ENCODE measurements at places on chromosomes 6 and 20.

GRCh38 chr6:100721256-100721655 is 159.9 kb downstream of the ASCC3 start:
- no peak for DNase-seq

DNA sequence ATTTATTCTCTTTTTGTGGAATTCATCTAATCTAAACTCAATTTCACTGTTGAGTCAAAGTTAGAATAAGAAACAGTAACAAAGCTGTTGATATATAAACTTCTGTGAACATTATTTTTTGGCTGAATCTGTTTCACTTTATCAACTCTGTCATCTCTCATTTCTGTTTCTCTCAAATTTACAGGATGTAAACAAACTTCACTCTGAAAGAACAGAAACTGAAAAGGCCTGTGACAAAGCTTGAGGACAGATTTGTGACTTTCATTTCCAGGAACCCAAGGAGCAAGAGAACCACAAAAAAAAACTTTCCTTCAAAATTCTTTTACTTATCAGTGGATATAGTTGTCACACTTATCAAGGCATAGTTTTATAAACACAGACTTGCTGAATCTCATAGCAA is 447.9 kb upstream of the OPRM1 start:
- no peak for DNase-seq

DNA sequence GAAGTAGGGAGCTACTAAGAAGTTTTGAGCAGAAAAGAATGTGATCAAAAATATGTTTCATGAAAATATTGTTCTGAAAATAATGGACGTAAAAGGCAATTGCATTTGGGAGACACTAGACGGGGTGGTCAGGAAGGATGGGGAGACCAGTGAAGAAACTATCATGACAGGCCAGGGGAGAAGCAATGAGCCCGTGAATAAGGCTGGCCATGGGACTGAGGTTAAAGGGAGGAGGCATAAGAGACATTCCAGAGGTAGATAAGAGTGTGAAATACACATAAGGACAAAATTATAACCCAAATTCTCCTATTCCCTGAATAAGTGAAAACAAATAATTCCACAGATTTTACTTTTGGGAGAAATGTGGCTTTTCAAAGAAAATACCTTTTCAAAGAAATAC is 51.7 kb downstream of the MARCKS start:
- no peak for DNase-seq

- DNase-seq = no peak
Observed at GRCh38 chr20:33839591-33839990, 28.4 kb downstream of the CHMP4B start.

DNA sequence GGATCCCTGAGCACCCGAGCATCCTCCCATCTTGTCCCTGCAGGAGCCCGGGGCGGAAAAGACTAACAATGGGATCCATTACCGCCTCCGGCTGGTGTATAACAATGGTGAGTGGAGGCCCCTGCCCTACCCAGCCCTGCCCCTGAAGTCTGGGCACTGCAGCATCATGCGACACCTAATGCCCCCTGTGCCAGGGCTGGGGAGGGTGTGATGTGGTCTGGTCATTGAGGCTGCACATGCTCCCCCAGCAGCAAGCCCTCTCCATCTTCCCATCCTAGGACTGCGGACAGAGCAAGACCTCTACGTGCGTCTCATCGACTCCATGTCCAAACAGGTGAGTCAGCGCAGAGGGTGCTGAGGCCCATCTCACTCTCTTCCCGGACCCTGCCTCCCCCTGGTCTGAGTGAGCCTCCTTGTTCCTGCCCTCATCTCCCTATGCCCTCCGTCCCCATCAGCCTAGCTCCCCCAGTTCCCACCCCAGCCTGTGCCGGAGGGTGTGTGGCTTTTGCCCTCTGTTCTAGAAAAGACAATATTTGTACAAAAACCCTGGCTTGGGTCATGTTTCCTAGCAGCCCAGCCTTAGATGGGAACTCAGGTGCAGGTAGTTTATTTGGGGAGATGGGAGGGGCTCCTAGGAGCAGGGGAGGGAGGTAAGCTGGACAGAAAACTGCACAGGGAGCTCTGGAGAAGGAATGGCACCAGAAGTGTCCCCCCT is 13.5 kb downstream of the EBF4 start:
- DNase-seq = no peak

- DNase-seq = no peak
Observed at GRCh38 chr6:18973251-18973650, 586.1 kb downstream of the RNF144B start.

DNA sequence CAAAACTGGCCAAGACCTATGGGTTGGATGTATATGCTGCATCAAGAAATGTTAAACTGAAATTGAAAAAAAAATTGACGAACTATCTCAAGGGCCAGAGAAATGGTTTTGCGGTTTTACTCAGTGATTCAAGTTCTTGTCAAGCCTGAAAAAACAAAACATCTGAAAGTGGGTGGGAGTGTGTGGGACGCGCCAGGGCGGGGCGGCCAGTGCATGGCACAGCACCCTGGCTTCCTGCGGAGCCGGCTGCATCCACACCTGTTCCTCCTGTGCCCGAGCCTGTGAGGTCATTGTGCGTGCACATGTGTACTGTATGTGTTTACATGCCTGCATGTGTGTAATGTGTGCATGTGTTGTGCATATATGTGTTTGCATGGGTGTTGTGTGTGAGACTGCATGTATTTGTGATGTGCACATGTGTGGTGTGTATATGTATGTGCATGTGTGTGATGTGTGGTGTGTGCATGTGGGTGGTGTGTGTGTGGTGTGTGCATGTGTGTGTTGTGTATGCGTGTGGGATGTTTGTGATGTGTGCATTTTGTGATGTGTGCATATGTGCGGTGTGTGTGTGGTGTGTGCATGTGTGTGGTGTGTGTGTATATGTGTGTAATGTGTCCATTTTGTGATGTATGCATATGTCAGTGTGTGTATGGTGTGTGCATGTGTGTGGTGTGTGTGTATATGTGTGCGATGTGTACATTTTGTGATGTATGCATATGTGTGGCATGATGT is 59.8 kb downstream of the CDH4 start:
- no peak for DNase-seq

DNA sequence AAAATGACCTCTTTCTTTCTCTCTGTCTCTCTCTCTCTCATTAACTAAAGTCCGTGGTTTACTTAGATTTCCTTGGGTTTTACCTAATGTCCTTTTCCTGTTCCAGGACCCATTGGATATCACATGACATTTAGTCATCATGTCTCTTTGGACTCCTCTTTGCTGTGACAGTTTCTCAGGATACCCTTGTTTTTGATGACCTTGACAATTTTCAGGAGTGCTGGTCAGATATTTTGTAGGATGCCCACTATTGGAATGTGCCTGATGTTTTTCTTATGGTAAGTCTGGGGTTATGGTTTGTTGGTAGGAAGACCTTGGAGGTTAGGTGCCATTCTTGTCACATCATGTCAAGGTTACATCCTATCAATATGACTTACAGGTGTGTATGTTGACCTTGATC is 199.2 kb upstream of the HTR1E start:
- no peak for DNase-seq

DNA sequence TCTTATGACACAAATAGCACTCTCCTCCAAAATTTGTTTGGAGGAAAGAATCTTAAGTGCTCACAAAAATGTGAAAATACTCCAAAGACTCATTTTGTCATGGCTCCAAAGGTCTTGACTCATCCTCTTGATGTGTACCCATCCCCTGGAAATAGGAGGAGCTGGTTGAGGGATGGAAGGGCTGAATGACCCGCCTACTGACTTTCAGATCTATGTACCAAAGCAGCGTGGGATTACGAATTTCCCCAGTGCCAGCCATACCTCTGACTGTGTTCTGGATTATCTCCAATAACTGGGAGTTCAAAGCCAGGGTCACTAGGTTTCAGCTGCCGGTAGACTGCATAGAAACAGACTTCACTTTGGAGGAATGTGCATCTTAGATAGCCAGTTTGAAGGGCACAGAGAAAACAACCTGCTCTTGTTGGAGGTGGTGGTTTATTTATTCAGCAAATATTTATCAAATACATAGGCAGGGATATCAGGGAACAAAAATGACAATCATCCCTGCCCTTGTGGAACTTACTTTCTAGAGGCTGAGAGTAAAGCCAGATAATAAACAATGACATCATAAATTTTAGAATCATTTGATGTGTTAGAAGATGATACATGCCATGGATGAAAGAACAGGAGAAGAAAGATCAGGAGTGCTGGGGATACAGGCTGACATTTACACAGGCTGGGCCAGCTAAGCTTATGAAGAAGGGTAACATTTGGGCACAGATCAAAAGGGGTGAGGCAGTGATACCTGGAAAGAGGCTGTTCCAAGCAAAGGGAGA is 246.6 kb downstream of the TBXT start:
- no peak for DNase-seq

DNA sequence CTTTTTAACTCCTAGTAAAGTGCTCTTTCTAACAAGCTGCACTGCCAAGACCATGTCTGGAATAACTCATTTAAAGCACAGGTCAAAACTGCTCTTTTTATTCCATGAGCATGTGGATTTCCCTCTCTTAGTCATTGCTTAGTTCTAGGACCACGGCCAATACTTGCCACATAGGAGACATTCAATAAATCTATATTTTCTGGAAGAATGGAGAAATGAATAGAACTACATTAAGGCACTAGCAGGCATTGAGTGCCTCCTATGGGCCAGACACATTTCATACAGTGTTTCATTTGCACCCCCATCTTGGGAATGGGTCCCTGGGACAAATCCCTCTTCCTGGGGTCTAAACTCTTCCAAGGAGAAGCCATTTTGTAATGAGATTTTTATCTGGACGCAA is 552.8 kb upstream of the CITED2 start:
- no peak for DNase-seq
